ENCODE measurements at places on chromosomes 6 and 20.

DNA sequence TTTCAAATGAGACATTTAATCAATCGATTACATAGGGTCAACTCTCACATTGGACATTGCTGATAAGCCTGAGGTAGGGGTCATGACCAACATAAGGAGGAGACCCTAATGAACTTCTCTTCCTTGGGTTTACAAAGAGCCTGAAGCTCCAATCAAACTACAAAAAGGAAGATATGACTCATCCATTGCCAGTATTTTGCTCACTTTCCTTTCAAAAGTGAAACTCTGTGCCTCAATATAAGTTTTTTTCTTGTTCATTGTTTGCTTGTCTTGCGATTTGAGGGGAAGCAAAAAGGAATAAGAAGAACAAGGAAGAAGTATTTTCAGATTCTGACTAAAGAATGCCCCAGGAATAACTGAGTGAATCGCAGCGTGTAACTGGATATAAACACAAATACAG is 38.8 kb upstream of the KHDRBS2 start:
- DNase-seq: no peak

- DNase-seq: no peak
Measured at GRCh38 chr6:157554747-157555146, 173.8 kb downstream of the ZDHHC14 start.

GRCh38 chr6:115131709-115132490 is 789.1 kb upstream of the HS3ST5 start:
- DNase-seq: no peak

DNA sequence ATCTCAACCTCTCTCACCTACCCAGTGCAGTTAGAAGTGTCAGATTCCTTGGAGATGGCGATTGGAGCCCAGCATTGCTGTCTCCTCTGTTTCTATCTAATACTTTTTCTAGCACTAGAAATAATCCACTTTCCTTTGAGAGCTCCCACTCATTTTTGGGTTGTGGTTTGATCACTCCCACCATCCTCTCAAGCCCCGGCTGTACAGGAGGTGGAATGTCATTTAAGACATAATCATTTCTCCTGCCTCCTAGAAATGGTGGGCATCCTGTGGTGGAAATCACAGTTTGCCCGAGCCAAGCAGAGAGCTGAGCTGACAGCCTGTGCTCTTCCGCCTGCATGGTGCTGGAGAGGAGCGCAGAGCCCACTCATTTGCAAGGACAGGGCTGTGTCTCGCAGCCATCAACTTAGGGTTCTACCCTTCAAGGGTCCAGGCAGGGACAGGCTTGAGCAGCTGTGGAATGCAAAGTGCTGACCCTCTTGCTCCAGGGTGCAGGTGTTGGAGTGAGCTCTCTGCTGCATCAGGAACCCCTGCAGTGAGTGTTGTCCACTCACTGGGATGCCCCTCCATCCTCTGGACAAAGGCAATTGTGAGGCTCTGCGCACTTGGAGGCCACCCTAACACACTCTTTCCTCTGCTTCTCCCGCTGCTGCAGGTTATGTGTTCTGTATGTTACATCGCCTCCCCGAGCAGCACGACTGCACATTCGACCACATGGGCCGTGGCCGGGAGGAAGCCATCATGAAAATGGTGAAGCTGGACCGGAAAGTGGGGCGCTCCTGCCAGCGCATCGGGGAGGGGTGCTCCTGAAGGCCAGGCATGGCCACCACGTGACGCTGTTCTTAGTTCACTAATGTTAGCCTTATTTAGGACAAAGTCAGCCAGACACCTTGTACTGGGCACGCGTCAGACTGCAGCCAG is 332.3 kb downstream of the ZFAND3 start:
- DNase-seq: no peak

- DNase-seq: no peak
Measured at GRCh38 chr6:15389084-15389764, 143.4 kb downstream of the JARID2 start.

DNA sequence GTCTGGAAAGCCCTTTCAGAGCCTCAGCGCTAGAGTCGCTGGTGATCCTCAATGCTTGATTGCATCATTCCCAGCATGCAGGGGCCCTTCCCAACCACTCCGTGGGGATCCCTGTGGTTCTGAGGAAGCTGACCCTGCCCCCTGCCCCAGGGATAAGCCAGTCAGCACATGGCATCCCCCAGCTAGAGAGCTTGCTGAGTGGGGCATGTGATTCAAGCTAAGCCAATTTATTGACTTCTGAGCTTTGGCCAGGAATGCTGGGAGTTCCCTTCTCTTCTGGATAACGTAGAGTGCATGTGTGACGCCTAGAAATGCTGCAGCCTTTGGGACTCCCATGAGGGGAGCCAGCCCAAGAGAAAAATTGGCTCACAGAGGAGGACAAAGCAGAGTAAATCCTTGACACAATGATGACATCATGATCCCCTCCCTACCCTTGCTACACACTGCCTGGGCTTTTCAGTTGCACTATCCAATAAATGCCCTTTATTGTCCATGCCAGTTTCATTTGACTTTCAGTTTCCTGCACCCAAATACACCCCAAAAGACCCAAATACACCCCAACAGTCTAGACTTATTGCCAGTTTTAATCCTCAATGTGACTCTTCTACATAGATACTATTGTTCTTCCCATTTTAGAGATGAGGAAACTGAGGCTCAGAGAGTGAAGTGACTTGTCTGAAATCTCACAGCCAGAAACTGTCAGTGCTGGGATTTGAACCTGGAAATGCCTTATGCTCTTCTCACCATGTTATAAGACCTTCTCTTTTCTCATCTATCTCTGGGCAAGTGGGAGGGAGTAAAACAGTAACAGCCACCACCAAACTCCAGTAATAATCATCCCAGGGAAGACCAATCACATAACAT is 34.3 kb downstream of the KCNB1 start:
- DNase-seq: no peak

GRCh38 chr6:10733863-10734262 is 11.0 kb downstream of the TMEM14C start:
- no peak for DNase-seq
